ENCODE measurements at places on chromosomes 1 and 21.

DNA sequence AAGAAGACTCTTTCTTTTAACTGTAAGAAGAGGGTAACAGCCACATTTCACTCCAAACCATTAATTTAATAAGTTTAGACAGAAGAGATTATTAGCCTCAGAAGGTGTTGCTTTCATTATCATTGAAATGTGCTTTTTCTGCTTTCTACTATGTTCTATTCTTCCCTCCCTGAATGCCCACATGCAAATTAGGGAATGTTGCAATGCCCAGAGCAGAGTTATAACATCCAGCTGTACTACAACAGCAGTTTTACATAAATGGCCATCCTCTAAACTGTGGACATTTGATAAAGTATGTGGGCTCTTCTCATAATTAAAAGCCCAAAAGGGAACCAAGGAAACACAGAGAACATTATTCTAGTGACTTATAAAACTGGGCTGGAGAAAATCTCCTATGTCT, 82.2 kb upstream of the SOD1 start:
- no peak for DNase-seq

- no peak for DNase-seq
Measured at GRCh38 chr1:9604836-9605235, 16.1 kb downstream of the TMEM201 start.

- no peak for DNase-seq
Measured at GRCh38 chr1:225878282-225878681, 3.9 kb downstream of the TMEM63A start.

- no peak for DNase-seq
Measured at GRCh38 chr1:117008656-117009055, 7.1 kb downstream of the CD101 start.

DNA sequence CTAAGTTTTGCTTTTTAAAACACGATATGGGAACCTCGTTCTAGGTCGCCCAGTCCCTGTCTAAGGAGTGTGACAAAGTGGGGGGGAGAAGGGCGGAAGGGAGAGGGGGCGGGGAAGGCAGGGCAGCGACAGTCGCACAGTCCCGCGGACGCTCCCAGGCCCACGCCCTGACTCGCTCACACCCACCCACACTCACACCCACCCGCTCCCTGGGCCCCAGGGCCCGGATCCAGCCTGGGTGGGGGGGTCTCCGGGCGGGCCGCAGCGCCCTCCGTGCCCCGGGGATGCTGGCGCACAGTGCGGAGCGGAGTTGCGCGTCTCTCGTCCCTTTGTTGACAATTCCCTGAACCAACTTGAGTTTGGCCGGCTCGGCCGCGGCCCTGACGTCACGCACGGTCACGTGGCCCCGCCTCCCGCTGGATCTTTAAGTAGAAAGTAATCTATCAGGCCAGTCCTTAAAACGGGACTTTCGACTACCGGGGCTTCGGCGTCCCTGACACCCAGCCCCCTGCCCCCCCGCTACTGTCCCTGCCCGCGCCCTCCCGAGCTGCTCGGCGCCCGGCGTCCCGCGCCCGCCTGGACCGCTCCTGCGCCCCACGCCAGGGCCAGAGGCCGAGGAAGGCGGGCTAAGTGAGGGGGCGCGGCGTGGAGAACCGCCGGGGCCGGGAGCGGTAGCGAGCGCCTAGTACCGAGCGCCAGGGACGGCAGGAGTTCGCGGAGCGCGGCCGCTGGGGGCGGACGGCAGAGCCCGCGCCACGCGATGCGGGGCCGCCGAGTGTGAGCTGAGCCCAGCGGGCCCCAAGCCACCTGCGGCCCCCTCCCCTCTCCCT, at the start of gene FOXD3:
Gene FOXD3, plus strand, starts transcription at position 454 of the 830 bp plus-strand sequence. CDS start 492 bp downstream, outside the sequence.
- peak; percentile 10 for DNase-seq

GRCh38 chr1:84571150-84571535, 3.1 kb downstream of the CTBS start:
- DNase-seq: peak; percentile 23

- no peak for DNase-seq
Measured at GRCh38 chr1:197632651-197633050, 142.6 kb downstream of the DENND1B start.

DNA sequence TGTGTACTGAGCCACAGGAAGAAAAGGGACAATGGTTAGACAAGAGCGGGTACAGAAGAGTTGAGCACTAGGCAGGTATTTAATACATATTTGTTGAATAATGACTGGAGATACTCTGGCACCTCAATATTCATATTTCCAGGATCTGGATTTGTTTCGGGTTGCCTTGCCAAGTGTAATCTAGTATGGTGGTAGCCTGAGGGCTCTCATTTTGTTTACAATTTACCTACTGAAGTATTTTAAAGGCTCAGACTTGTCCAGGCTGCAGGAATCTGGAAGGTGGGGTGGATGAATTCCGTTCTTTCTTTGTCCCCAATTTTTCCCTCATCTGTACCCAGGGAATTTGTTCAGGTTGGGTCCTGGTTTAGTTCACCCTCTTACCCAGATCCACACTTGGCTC, 95.0 kb downstream of the CACHD1 start:
- DNase-seq: no peak

DNA sequence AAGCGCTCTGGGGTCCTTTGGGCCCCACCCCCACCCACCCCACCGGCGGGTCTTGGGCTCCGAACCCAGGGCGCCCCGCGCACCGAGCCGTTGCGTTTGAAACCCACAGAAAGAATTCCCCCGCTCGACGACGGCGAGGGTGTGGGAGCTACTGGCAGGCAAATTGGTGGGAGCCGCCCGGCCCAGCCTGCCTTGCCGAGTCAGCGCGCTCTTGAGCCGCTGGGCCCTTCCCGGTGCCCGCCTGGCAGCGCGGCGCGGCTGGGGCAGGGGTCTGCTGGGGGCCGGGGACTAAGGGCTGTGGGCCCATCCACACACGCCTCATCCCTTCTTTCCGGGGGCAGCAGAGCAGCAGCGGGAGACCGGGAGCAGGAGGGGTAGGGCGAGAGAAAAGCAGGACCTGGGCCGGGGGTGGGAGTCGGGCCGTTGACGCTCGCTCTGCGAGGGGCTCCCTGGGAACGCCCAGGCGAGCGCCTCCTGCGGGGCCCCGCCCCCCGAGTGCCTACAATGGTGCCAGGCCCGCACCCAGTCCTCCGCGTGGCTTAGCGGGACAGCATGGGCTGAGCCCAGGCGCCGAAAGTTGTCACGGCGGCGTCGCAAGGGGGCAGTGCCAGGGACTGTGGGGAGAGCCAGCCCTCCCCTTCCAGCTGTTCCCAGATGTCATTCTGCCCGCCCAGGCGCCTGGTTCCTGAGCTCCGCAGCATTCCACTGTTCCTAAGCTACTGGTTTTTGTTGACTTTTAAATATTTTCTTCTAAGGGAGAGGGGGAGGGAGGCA, at the start of gene C1orf94:
Gene C1orf94, plus strand, starts transcription at position 78 of the 774 bp plus-strand sequence. CDS start 883 bp downstream, outside the sequence.
- no peak for DNase-seq

DNA sequence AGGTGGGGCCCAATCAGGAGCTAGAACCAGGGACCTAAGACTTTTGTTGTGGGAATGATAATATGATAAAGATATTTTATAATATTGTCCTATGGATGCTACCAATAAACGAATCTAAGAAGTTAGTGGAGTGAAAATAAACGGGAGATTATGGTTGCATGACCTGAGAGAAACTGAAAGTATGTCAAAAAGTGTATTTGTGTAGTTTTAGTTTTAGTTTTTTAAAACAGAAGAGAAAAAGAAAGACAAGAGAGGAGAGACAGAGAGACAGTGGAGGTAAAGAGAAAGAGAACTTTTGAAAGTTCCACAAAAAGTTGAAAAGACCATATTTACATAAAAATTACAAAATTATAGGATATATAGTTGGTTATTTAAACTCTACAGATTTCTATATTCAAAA, 64.1 kb upstream of the TMPRSS15 start:
- no peak for DNase-seq

GRCh38 chr21:15627823-15628222, 102.0 kb upstream of the USP25 start:
- DNase-seq: no peak

DNA sequence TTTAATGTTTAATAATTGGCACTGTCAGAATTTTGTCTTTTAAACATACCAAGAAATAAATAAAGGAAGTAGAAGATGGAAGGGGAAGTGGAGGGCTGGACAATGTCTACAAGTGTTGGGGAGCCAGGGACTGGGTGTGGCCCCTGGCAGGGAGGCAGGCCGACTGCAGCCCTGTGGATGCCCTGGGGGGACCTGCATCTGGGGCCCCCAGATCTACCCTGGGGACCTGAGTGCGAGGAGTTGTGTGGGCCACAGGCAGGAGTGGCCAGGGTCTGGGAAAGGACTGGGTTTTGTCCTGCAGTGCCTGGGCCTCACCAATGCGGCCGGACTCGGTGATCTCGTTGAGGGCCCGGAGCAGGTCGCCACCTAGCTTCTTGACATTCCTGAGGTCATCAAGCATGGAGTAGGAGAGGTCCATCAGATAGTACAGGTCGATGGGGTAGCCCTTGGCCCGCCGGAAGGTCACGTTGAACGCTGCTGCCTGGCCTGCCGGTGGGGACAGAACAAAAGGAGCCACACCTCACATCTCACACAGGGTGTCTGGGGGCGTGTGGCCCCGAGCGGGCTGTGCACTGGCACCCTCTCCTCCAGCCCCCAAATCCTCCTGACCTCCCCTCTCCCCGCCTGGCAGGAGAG, 17.5 kb downstream of the ITGB2 start:
- no peak for DNase-seq

DNA sequence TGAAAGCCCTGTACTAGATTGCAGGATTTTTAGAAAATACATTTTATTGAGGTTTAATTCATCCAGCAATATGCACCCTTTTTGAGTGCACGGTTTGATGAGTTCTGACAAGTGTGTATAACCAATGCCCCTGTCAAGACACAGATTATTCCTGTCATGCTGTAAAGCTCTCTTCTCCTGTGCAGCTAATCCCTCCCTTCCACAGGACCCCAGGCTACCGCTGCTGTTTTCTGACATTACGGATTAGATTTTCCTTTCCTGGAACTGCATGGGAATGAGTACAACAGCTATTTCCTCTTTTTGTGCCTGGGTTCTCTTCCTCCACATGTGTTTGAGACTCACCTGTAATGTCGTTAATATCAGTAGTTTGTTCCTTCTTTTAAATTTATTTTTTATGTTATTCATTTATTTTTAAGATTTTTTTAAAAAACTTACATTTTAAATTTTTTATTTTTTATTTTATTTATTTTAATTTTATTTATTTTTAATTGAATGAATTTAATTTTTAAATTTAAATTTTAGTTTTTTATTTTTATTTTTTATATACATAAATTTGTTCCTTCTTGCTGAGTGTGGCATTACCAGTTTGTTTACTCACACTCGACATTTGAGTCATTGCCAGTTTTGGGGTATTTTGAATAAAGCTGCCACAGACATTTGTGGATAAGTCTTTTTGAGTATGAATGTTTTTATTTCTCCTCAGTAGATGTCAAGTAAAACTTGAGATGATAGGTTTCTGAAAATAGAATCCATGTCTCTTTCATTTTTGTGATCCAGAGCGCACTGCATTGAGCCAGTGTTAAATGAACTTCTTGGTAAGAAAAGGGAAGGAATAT, 79.0 kb upstream of the B3GALT5 start:
- no peak for DNase-seq

GRCh38 chr1:3600354-3600753, 11.0 kb downstream of the MEGF6 start:
- DNase-seq: no peak

DNA sequence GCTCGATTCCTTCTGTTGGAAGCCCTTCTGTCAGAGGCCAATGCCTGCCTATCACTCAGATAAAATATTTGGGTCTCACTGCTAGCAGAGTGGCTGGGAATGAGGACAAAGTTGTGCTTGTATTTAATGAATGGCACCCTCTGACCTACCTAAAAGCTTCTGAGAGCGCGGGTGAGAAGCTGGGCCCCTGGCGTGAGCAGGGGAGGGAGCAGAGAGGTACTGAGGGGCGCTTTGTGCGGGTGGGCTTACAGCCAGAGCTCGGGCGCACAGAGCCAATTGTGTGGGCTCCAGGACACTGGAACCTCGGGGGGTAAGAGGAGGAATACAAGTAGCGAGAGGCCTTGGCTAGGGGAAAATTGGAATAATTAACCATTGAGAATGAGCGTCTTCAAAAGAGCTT, 32.3 kb downstream of the PCAT6 start:
- no peak for DNase-seq

DNA sequence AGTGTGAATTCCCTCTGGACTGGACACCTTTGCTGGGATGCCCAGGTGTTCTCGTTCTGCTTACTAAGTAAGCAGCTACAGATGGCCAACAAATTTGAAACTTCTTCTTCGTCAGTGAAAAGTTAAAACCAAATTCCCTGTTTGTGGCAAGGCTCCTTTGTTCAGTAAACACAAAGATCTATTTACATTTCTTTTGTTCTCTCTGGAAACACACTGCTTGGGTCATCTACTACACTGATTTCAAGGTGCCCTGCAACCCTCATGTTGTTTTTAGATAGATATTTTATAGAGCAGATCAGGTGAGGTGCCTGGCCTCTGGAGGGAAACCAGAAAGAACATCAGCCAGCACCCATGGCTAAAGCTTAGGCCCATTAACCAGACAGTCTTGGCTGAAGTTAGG, 157.2 kb upstream of the UBE2U start:
- DNase-seq: no peak

DNA sequence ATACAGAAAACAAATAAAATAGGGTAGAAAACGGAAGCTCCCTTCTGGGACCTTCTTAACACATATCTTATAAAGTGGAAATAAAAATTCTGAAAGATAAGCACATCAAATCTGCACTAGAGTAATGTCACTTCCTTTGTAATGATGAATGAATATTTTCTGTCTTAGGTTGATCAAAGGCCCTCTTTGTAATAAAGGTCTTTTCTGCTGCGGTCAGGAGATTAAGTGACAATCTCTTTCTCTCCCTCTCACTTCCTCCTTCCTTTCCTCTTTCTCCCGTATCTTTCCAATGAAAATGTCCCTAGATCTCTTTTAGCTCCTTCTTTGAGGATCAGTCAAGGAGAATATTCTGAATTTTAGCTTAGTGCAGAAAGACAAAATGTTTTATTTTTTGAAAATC, 33.8 kb downstream of the TMCO1 start:
- DNase-seq: no peak

DNA sequence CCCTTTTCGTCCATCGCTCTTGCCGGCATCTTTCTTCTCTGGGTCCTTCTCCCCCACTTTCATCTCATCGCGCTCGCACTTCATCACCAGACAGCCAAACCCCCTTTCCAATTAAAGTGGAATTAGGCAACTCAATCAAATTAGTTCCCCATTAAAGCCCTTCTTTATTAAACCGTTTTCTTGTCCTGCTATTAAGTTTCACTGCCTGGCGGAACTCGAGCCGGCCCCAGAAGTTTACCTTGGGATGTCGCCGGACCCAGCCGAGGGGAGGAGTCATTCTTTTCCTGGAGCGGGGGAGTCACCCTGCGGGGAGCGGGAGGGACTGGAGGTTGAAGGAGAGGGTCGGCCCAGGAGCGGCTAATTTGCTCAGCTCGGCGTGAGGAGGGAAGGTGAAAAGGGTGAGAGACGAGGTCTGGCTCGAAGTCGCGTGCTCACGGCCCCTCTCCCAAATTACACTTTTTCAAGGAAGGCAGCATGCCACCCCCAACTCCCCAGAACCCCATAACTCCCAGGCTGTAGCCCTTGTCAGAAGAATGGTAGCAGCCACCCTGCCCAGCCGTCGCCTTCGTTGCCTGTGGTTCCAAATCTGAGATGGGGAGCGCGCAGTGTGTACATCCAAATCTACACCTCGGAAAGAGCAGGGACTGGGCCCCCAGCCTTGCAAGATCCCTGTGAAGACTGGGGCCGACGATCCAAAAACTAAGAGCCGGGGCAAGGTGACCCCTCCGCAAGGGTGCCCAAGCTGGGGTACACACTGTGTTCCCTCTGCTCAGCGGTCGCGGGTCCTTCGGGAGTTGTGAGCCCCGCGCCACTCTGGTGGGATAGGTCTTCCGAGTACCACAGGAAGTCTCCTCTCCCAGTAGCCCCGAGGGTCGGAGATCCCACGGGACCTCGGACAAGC, 6.4 kb downstream of the DMRTA2 start:
- DNase-seq: no peak

All from stromal cell of bone marrow (primary cell).